ENCODE measurements at places on chromosomes 5 and 9.

- DNase-seq: no peak
Measured at GRCh38 chr5:35320029-35320428, 89.7 kb upstream of the PRLR start.

GRCh38 chr5:16504571-16504970, 39.0 kb upstream of the ZNF622 start:
- DNase-seq: no peak

- DNase-seq: no peak
Measured at GRCh38 chr5:133863857-133864585, 104.4 kb downstream of the C5orf15 start.

DNA sequence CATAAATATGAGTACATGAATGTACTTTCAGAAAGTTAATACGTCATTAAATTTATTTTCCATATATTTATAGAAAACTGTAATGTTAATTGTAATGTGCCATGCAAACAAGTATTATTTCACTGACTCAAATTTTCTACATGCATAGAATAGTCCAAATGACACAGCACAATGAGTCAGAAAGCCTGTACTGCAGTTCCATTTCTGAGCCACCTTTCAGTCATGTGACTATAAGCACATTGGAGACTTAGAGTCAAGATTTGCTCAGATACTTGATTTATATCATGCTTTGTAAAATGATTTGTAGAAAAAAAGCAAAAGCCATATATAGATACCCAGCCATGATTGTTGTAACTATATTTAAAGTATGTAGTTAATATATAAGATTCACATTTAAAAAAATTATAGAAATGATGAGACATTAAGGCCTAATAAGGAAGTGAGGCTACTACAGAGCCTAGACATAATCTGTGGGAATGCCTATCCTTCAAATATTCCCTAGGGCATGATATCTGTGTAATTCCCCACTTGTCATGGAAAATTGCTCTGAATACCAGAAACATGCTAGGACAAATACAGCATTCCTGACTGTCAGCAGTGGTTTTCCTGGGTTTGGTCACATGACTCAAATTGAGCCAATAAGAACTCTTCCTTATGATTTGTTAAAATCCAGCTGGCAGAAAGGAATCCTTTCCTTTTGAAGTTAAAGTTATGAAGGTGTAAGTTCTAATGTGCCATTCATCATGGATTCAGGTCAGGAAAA, 50.0 kb downstream of the PTPRD start:
- DNase-seq: no peak

DNA sequence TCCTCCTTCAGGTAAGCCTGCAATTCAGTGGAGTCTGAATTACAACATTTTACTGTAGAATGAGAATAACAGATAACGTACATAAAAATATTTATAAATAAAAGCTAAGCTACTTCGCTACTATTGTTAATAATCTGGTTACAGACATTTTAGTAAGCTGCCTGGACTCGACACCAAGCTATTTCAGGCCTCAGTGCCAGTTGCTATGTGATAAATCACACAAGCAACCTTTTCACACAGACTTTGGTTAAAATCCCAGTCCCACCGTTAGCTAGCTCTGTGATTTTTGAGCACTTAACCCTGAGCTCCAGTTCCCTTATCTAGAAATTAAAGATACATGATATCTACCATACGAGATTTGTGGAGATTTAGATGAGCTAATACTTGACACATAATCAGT, 99.9 kb downstream of the RFK start:
- DNase-seq: no peak

All from stimulated activated CD8-positive, alpha-beta memory T cell treated with anti-CD3 and anti-CD28 coated beads, Interleukin-4, amount 100 ng/mL, for 24 hours (primary cell).